ENCODE measurements at places on chromosomes 6 and 20.

DNA sequence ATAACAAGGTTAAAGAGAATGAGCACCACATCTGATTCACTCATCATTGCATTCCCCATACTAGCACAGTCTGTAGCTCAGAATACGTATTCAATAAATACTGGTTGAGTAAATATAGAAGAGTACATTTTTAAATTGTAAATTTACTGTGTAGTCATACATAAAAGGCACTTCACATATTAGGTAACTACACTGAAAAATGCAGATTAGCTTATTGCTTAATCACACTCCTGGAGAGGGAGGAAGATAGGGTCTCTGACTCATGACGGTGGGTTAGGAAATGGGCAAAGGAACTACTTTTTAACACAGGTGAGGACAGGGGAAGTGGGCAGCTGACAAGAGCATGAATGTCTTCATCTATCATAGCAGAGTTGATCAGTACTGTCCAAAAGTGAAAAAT is 133.2 kb downstream of the TBC1D32 start:
- DNase-seq = no peak

- DNase-seq = no peak
Measured at GRCh38 chr20:52953020-52953419, 19.1 kb upstream of the TSHZ2 start.

- DNase-seq = no peak
Measured at GRCh38 chr6:35510916-35511561, 1.7 kb downstream of the TULP1 start.

DNA sequence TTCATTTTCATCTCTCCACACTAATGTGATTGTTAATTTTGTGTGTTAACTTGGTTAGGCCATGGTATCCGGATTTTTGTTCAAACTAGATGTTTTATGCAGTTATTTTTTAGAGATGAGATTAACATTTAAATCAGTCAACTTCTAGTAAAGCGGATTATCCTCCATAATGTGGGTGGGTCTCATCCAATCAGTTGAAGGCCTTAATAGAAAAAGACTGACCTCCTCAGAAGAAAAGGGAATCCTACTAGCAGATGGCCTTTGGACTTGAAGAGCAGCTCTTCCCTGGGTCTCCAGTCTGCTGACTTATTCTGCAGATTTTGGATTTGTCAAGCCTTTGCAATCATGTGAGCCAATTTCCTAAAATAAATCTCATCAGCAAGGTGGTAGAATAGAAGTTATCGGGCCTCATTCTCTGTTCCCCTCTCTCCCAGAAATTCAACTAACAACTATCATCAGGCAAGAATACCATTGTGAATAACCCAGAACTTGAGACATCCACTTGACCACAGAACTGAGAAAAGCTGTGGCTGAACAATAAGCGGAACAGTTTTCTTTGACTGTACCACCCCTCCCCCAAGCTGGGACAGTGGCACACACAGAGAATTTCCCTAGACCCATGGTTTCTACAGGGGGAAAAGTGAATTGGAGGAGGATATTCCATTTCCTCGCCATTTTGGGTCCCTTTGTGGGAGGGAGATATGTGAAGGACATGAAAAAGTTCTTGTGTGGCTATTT is 323.0 kb downstream of the UTRN start:
- no peak for DNase-seq

GRCh38 chr20:40986774-40987173 is 41.8 kb upstream of the TOP1 start:
- DNase-seq = no peak

- DNase-seq = no peak
Measured at GRCh38 chr6:1424306-1424927, 35.0 kb downstream of the FOXF2 start.

DNA sequence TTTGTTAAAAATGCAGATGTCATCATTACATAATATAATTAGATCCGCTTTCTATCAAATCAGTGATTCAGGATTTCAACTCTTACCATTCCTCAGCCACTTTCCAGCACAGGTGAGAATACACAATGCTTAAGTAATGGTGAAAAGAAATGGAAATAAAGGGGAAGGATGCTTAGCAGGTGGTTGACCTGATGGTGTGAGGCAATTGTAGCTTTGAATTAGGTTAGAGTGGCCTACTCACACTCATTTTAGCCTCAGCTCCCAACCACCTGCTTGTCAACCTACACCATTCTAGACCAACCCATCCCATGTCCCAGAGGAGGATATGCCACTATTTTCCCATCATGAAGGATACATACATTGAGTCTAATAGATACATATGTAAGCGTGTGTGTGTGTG is 138.1 kb downstream of the DNAH8 start:
- DNase-seq = no peak

GRCh38 chr20:43167615-43168014 is 22.1 kb downstream of the PTPRT start:
- DNase-seq = no peak
